ENCODE measurements at places on chromosomes 2 and 18.

DNA sequence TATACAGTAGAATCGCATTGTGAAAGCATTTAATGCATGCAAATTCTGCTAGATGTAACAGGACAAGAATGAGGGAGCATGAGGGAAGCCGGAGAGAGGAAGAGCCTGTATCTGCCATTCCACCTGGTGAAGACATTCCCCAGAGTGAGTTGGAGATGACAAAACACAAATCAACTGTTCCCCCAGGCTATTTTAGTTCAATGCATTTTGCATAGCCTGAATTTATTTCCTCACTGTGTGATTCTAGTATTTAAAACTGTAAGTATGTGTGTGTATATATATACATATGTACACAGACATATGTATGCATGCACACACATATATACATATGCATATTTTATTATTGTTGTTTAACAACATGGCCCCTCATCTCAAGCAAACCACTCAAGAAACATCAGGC is 54.7 kb downstream of the CCDC68 start:
- no peak for DNase-seq

GRCh38 chr2:224284134-224284946 is 117.6 kb downstream of the FAM124B start:
- peak; percentile 49 for DNase-seq

GRCh38 chr2:72999729-73000725 is 71.5 kb downstream of the SFXN5 start:
- no peak for DNase-seq

DNA sequence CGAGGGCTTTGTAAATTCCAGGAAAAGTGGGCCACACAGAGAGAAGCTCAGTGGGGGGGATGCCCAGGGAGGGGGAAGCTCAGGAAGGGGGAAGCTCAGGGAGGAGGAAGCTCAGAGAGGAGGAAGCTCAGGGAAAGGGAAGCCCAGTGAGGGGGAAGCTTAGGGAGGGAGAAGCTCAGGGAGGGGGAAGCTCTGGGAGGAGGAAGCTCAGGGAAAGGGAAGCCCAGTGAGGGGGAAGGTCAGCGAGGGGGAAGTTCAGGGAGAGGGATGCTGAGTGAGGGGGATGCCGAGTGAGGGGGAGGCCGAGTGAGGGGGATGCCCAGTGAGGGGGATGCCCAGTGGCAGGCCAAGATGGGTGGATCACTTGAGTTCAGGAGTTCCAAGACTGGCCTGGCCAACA is 821 bp upstream of the CHRNG start:
- DNase-seq, result no peak

GRCh38 chr2:28310107-28310506 is 82.6 kb upstream of the FOSL2 start:
- DNase-seq, result no peak

DNA sequence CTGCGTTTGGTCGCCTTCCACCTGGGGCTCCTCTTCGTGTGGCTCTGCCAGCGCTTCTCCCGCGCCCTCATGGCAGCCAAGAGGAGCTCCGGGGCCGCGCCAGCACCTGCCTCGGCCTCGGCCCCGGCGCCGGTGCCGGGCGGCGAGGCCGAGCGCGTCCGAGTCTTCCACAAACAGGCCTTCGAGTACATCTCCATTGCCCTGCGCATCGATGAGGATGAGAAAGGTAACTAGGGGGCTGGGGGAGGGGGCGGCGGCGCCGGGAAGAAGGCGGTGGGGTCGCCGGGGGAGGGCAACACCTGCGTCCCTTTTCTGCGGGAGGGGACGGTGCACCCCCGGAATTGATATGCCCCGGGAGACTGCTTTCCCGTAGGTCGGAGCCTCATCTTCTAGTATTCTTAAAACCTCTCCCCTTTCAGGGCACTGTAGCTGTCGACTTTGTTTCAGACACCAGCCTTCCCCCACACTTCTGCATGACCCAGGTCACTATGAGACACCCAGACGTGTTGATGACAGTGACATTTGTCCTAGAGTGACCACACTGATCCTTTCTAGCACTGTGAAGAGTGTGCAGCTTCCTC is 755 bp downstream of the SPAST start:
- no peak for DNase-seq

DNA sequence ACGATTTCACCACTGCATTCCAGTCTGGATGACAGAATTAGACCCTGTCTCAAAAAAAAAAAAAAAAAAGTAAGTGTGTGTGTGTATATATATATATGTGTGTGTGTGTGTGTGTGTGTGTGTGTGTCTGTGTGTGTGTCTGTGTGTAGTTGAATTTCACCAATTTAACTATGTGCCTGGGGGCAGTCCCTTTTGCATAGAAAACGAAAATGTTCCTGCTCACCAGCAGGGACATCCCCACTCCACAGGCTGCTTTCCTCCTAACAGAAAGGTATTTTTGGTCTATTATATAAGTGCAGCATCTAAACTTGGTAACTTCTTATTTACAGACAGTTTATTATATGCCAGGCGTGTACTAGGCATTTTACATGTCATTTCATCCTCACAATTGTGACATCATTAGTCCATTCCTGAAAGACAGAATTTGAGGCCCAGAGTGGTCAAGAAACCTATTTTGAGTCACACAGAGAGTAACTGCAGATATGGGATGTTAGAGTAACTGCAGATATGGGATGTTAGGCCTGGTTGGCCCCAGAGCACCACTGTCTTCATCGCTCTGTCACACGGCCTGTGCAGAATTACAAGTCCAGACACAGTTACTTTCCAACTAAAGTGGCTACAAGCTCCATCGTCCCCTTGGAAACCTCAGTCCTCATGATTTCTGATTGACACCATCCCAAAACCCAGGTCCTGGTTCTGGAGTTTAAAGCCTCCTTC is 9.3 kb upstream of the TTL start:
- no peak for DNase-seq

DNA sequence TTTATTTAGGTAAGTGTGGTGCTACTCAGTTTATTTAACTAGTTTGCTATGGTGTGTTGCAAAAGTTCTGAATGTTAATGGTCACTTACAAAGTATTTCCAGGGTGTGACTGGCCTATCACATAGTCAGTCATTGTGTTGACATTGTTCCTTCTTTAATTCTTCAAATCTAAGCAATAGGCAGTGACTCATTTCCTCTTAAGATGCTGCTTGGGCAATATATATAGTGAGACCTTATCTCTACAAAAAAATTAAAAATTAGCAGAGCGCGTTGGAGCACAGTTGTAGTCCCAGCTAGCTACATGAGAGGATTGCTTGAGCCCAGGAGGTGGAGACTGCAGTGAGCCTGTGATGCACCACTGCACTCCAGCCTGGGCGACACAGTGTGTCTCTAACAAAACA is 5.8 kb upstream of the CCDC88A start:
- DNase-seq, result no peak

DNA sequence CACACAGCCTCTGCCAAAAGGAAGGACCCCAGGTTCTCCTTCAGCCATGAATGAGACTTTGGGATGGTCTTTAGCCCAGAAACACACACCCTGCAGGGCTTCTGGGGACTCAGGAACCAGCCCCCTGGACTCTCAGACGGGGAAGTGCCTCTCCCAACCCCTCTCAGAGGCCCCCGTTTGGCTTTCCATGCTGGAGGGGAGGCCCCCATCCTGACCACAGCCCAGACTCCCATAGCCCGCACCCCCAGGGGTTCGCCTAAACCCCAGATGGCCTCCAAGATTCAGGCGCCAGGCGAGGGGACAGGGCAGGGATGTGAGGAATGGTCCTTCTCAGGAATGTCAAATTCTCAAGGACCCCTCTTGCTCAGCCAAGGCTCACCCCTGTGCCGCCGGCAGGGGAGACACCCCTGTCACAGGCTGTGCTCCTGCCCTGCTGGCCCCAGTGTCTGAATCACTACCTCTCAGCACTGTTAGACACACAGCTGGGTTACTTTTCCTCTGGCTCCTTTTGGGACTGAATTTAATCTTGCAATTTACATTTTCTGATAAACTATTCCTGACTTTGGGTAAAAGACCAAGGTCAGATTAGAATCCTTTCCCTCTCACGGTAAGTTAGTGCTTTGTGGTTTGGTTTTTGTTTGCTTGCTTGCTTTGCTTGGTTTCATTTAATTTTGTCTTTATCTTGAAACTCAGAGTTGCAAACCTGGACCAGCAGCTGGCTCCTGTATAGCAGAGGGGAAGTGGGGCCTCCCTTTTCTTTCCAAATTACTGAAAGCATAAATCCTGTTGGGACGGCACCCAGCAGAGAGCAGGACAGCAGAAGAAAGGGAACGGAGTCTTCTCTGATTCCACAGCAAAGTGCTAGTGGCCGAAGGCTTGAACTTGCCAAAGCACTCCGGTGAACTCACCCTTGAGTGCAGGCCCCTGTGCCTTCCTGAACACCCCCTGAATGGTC is 198.9 kb upstream of the RAB6C start:
- DNase-seq, result no peak

GRCh38 chr2:20403774-20404312 is 43.0 kb upstream of the RHOB start:
- no peak for DNase-seq

DNA sequence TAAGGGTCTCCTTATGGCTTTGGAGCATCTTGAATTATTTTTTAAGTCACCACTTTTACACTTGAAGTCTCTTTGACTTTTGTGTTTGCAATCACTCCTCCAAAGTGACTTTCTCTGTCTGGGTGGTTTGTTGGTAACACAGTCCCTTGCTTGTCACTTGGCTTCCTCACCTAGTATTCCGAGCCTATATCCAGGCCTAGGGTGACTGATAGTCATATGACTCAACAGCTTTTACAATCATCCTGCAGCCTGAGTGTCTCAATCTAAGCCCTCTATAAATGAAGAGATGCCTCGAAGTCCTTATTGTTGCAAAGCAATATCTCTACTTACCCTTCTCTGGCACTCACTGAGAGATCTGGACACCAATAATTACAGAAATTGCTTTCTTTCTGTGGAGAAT is 53.9 kb upstream of the SETBP1 start:
- no peak for DNase-seq

- no peak for DNase-seq
These were observed 72.7 kb upstream of the CCDC68 start for GRCh38 chr18:55031979-55032378.

DNA sequence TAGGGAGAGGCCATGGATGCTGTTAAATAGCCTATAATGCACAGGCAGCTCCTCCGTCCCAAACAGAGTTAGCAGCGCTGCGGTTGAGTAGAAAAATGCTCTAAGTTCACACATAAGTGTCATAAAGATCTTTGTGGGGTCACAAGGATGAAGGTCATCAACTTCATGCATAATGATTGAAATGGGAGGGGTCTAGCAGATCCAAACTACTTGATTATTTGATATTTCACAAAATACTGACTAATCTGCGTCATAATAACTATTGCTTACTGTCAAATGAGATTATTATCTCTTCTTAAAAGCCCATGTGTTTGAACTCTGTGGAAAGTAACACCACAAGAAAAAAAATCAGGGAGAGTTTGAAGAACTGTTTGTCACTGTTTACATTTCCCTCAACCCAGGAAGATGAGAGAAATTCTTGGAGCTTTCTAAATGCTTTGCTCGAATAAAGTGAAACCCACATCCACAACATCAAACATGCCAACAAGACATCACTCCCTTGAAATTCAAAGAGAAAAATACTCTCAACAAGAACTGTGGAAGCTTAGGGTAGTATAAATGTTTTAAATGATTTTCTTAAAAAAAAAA is 50.5 kb upstream of the CREB1 start:
- DNase-seq, result no peak

DNA sequence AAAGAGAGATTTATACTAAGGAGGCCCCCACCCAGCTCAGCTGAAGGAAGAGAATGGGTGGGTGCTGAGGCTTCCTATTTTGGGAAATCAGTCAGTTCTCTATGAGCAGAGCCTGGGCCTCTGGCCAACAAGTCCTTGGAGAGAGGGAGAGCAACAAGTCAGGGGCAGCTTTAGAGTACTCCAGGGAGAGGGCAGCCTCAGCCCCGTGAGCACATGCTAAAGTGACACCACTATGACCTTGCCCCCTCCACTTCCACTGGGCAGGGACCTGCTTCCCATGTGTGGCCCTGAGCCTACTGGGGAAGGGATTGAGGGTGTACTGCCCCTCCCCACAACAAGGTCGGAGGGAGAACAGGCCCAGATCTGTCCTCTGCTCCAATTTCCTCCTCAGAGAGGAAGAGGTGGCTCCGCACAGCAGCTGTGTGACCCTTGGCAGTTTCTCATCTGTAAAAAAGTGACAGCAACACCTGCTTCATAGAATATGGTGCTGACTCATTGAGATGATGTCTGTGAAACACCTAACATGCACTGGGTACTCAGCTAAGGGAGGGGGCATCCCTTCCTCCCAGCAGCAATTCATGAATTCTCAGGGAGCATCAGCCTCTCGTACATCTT is 72.9 kb downstream of the CLHC1 start:
- DNase-seq, result peak; percentile 57

- no peak for DNase-seq
These were observed 4.2 kb downstream of the SP9 start for GRCh38 chr2:174338671-174339560.

DNA sequence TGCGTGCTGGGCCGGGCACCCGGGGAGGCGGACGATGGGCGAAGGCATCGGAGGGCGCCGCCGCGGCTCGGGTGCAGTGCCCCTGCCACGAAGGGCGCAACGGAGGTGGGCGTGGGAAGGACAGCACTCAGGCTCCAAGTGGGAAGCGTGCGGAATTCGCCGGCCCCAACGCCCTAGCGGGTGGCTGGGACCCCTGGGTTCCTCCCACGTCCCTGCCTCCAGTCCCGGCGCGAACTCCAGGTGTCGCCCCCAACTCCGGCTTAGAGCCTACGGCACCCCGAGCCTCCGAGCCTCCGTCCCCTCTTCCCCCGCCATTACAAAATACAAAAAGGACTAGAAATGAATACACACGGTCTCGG is 1.3 kb downstream of the CYP27C1 start:
- no peak for DNase-seq

DNA sequence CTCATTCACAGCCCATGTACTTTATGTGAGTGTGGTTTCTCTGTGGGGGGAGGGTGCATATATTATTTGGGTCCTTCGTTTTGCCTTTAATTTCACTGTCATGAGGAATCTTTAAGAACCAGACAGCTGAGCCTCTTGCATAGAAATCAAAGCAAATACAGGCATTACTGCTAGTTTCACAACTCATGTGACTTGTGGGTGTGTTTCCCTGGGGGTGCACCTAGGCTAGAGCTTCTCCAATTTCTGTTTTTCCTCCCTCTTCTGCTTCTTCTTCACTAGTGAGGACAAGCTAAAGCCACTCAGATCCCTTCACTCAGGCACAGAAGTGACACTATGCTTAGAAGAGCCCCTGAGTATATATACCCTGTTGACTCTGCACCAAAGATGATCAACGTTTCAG is 131.4 kb downstream of the ACOXL start:
- no peak for DNase-seq

DNA sequence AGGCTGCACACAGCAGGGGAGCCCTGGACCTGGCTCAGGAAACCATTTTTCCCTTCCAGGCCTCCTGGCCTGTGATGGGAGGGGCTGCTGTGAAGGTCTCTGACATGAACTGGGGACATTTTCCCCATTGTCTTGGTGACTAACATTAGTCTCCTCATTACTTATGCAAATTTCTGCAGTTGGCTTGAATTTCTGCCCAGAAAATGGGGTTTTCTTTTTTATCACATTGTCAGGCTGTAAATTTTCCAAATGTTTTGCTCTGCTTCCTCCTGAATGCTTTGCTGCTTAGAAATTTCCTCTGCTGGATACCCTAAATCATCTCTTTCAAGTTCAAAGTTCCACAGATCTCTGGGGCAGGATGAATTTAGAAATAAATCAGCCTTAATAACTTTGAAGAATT is 78.2 kb downstream of the EHBP1 start:
- no peak for DNase-seq

- DNase-seq, result no peak
These were observed 97.7 kb downstream of the GYPC start for GRCh38 chr2:126753501-126754212.
